ENCODE measurements at places on chromosomes 1 and 21.

- no peak for DNase-seq
Observed at GRCh38 chr1:51794868-51795267, 83.7 kb downstream of the NRDC start.

DNA sequence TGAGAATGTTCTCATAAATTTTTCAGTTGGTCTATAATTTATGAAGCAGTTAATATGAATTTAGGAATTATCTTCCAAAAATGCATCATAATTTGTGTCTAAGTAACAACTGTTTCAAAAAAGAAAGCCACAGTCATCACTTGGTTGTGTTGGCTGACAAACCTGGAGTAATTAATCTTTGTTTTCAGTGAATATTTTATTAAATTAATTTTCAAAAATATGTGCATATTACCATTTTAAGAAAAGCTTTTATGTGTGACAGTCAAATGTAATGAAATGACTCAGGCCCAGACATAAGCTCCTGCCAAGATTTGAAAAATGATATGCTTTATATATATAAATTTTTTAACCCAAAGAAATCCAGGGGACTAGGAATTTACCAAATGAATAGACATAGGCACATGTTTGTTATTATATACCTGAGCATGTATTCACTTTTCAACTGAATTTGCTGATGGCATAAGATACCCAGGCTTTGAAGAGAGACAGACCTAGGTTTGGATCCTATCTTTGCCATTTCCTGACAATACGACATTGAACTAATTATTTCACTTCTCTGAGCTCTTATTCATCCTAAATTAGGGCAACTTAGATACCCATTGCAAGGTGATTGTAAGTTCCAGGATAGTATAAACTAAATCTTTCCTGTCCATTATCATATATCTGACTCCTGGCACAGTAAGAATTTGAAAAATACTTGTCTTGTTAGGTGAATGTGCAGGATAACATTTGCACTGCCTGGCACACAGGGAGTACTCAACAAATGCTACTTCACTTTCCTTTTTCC, 729.5 kb upstream of the ADGRL2 start:
- no peak for DNase-seq

- DNase-seq: no peak
Observed at GRCh38 chr1:109050228-109050995, 8.5 kb upstream of the WDR47 start.

- DNase-seq: no peak
Observed at GRCh38 chr1:248714248-248714647, 11.7 kb upstream of the OR14I1 start.

Measured in fibroblast of skin of left quadriceps (primary cell).